Activated naive CD4-positive, alpha-beta T cell treated with anti-CD3 and anti-CD28 coated beads for 36 hours (primary cell): ENCODE measurements at places on chromosomes 6 and 20. TPM values are rescaled to one million over a fixed set of nuclear protein-coding genes. Genes with fewer than 3 reads are reported as not detected.

Gene MYLIP
- total RNA-seq, result 8.1 TPM

Gene SHLD1
- total RNA-seq, result 10.1 TPM

Gene DSTN
- 68.9 TPM for total RNA-seq

Gene OLIG3
- not detected for total RNA-seq

Gene KCNQ2
- not detected for total RNA-seq

Gene HLA-DPA1
- 12.1 TPM for total RNA-seq

GRCh38 chr6:89432875-89433251 lies at the start of gene ANKRD6:
TSS of gene ANKRD6 (plus strand) at chr6:89433152. CDS start at chr6:89566977, 133,825 bp downstream.
- H3K36me3 ChIP-seq, result no peaks in the 10 kb centered on the region
- peak; percentile 77 for DNase-seq
- no peaks in the 10 kb centered on the region for H3K27me3 ChIP-seq
- H3K4me1 ChIP-seq, result peaks cover 10% of the 10 kb centered on the region
- H3K27ac ChIP-seq, result no peak within 1 kb of the TSS
- H3K4me3 ChIP-seq, result peak within 1 kb of the TSS; percentile 69

DNA sequence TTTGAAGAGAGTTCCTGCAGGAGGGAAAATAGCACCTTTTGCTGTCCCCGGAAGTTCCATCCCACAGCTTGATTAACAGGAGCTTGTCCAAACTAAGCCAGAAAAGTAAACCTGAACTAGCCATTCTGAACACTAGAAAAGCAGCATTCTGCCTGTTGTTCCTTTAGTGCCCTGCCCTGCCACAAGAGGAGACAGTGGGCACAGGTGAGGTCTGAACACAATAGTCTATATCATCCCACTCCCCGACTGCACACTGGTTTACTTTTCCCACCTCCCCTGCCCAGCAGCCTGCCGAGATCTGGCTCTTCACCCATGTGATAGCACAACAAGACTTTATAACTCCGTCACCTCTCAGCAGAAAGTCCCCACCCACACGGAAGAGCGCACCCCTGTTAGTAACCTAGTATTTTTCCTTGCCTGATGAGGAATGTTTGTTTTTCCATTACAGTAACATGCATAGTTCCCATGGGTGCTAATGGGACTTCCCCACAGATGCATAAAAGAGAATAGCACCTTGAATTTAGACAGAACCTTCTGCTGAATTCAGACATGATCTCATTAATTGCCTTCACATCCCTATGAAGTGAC lies 59.7 kb downstream of the TFAP2A start:
- H3K27ac ChIP-seq, result no peak overlapping the region
- no peaks in the 10 kb centered on the region for H3K4me1 ChIP-seq
- H3K4me3 ChIP-seq, result no peak overlapping the region
- H3K27me3 ChIP-seq, result peaks cover 15% of the 10 kb centered on the region
- DNase-seq, result no peak

DNA sequence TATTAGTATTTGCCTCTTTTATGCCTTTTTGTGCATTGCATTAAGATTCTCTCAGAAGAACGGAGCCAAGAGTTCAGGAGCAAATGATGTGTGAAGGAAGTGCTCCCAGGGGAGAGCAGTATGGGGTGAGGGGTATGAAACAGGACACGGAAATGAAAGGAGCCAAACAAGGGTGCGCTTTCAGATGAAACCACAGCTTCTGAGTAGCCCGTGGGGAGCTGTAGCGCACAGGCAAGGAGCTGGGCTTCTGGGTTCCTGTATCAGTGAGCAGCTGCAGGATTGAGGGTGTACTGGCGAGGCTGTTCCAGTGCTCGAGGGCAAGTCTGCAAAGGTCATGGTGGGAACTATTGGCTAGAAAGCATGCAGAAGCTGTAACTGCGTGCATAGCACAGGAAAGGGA lies 25.4 kb downstream of the ANKEF1 start:
- no peak overlapping the region for H3K4me3 ChIP-seq
- H3K27ac ChIP-seq, result no peak overlapping the region
- peaks cover 10% of the 10 kb centered on the region for H3K27me3 ChIP-seq

DNA sequence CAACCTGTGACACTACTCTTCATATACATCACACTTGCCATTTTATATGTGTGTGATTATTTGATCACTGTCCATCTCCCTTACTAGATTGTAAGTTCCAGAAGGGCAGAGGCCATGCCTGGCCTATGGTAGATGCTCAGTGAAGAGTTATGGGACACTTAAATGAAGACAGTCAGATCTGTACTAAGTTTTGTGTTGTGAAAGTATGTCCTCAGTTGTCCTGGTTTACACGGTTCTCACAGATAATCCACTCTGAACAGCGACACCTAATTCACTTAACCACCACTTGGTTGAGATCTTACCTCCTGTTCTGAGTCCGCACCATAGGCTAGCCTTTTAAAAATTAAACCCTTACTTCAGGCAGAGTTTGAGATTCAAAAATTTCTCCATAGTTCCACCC lies 434.1 kb upstream of the SOX4 start:
- H3K36me3 ChIP-seq, result peaks cover 2% of the 10 kb centered on the region
- DNase-seq, result no peak
- H3K4me3 ChIP-seq, result no peak overlapping the region

DNA sequence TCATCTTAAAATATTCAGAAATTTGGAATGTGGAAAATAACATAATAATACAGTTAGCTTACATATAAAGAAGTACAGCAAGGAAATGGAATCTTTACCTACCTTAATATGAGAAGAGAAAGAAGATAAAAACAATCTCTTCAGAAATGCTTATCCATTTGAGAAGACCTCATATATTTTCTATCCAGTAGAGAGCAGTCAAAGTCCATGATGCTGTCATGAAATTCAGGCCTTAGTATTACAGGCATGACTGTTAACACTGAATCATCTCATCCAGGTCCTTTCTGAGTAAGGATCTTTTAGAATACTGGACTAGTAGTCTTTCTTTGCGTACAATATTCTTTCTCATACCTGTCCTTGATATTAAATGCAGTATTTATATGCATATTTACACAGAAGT lies 713.4 kb downstream of the CD109 start:
- no peaks in the 10 kb centered on the region for H3K4me1 ChIP-seq
- H3K27me3 ChIP-seq, result no peaks in the 10 kb centered on the region
- H3K4me3 ChIP-seq, result no peak overlapping the region
- DNase-seq, result no peak
- H3K36me3 ChIP-seq, result no peaks in the 10 kb centered on the region
